ENCODE measurements at places on chromosomes 2 and 18.

GRCh38 chr18:74414953-74415515 is 42.1 kb downstream of the DIPK1C start:
- DNase-seq = no peak

GRCh38 chr2:181459621-181460021 is 2.4 kb downstream of the ITGA4 start:
- DNase-seq = no peak

GRCh38 chr2:96144481-96145035 is 682 bp downstream of the DUSP2 start:
- DNase-seq = peak; percentile 37

GRCh38 chr2:98664323-98664722 is 55.9 kb downstream of the UNC50 start:
- DNase-seq = peak; percentile 36

DNA sequence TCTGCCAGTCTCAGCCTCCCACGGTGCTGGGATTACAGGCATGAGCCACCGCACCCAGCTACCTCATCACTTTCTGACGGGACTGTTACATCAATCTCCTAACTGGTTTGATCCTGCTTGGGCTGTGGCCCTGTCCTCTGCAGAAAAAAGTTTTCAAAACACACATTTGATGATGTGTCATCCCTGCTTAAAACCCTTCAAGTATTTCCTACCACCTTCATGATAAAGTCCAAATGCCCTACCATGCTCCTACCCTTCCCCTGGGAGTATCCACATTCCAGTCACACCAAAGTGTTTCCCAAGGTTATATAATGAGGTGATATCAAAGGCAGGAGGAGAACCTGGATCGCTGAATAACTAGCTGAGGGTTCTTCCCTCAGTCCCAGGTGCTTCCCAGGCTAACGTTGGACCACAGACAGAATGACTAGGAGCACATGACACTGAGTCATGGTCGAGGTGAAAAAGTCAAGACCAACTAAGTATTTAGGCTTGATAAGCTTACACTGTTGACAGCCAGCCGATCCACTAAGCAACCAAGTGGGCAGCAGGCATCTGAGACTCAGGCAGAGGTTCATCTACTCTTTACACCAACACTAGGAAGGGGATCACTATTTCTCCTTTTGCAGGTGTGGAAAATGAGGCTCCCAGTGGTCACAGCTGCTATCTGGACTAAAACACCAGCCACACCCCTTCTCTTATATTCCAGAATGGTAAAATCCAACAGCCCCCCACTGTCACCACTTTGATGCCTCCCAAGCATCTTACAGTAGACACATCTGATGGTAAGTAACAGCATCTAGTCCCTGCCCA is 31.8 kb downstream of the CYRIA start:
- DNase-seq = no peak

GRCh38 chr18:76167845-76168621 is 327.0 kb downstream of the ZNF516 start:
- no peak for DNase-seq

GRCh38 chr2:24231461-24231881 is 56.6 kb downstream of the FAM228A start:
- DNase-seq = no peak

DNA sequence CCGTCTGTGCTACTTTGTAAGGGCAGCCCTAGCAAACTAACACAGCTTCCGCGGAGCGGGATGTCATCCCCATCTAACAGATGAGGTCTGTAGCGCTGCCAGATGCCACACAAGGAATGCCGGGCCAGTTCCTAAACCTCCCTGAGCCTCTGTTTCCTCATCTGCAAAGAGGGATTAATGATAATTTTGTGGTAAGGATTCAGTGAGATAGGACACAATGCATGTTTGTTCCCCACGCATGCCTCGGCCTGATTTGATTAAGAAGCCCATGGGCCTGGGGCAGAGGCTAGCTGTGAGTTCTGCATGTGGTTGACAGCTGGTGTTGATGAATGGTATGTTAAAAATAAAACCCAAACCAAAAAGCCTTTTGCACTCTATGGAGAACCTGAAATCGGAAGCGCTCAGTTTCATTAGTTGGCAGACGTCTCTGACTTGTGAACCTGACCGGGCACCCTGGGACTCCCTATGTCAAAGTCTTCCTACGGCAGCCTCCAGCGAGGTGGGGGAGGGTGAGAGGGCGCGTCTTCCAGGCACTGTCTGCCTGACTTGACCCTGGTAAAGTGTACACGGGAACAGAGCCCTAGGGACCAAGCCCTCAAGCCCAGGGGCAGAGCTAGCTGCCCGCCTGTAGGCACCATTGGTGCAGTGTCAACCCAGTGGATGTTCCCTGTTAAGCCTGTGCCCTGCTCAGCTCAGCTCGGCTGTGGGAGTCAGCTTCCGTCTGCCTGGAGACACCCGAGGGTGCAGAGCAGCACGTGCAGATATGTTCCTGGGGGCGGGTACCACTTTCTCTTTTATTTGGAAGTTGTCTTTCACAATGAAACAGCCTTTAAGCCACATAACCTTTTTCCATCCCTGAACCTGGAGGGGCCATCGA is 14.8 kb upstream of the INHBB start:
- DNase-seq = no peak

All from Calu3 (cell line).